Keratinocyte (primary cell): ENCODE measurements at places on chromosomes 2 and 18. TPM values are rescaled to one million over a fixed set of nuclear protein-coding genes. Genes with fewer than 3 reads are reported as not detected.

Gene RBM43
- polyA plus RNA-seq, result 1.9 to 2.7 TPM (median 2.1 TPM) in 3 replicates

Gene SCG2
- 0.08 to 0.10 TPM (median 0.08 TPM) in 3 replicates for polyA plus RNA-seq

Gene CIDEA
- polyA plus RNA-seq, result 1.2 to 3.0 TPM (median 1.4 TPM) in 3 replicates

Gene GALR1
- polyA plus RNA-seq, result not detected in 3 replicates

Gene PLEKHH2
- polyA plus RNA-seq, result 0.84 to 1.3 TPM (median 1.0 TPM) in 3 replicates

Gene RAD51AP2
- 0.01 to 0.12 TPM (median 0.12 TPM) in 3 replicates for polyA plus RNA-seq

Gene ZAP70
- polyA plus RNA-seq, result 0.95 to 7.3 TPM (median 1.6 TPM) in 3 replicates

Gene ERCC3
- polyA plus RNA-seq, result 40.1 to 49.0 TPM (median 40.6 TPM) in 3 replicates

Gene C2orf78
- not detected in 3 replicates for polyA plus RNA-seq

Gene FHL2
- polyA plus RNA-seq, result 132 to 175 TPM (median 144 TPM) in 3 replicates

Gene XIRP2
- 0.01 TPM in 1 of 3 replicates, not detected in the others for polyA plus RNA-seq

Gene PNPT1
- 16.8 to 36.1 TPM (median 20.2 TPM) in 3 replicates for polyA plus RNA-seq

Gene MITD1
- 16.4 to 37.7 TPM (median 22.2 TPM) in 3 replicates for polyA plus RNA-seq

Gene C2orf72
- polyA plus RNA-seq, result 0.05 to 0.09 TPM in 2 of 3 replicates, not detected in the other

Gene UGT1A4
- polyA plus RNA-seq, result 0.77 to 2.4 TPM (median 2.0 TPM) in 3 replicates

Gene HAAO
- 0.05 to 0.08 TPM in 2 of 3 replicates, not detected in the other for polyA plus RNA-seq

Gene PPM1G
- 31.8 to 86.8 TPM (median 55.5 TPM) in 3 replicates for polyA plus RNA-seq

Gene EMILIN1
- 0.01 to 0.06 TPM (median 0.03 TPM) in 3 replicates for polyA plus RNA-seq

Gene CGREF1
- 1.1 to 1.4 TPM (median 1.3 TPM) in 3 replicates for polyA plus RNA-seq

Gene CYP27A1
- polyA plus RNA-seq, result 0.12 to 0.27 TPM (median 0.19 TPM) in 3 replicates

Gene KIAA2012
- polyA plus RNA-seq, result not detected in 3 replicates

Gene OR6B2
- polyA plus RNA-seq, result not detected in 3 replicates

Gene AMER3
- polyA plus RNA-seq, result not detected in 3 replicates

Gene SIX2
- polyA plus RNA-seq, result not detected in 3 replicates

Gene CXCR1
- 12.7 to 23.5 TPM (median 14.5 TPM) in 3 replicates for polyA plus RNA-seq

Gene NMUR1
- polyA plus RNA-seq, result not detected in 3 replicates

Gene TACR1
- polyA plus RNA-seq, result not detected in 3 replicates

Gene MYO3B
- polyA plus RNA-seq, result 3.1 to 7.6 TPM (median 4.4 TPM) in 3 replicates

Gene CCDC195
- not detected in 3 replicates for polyA plus RNA-seq

Gene TRPM8
- polyA plus RNA-seq, result 0.04 to 0.26 TPM (median 0.06 TPM) in 3 replicates

Gene TMEM37
- 0.10 to 0.18 TPM (median 0.13 TPM) in 3 replicates for polyA plus RNA-seq

Gene ERFE
- polyA plus RNA-seq, result 0.14 to 0.28 TPM (median 0.27 TPM) in 3 replicates

Gene PROKR1
- 0.01 TPM in 1 of 3 replicates, not detected in the others for polyA plus RNA-seq

Gene DPYSL5
- not detected in 3 replicates for polyA plus RNA-seq

Gene CHMP3
- polyA plus RNA-seq, result 117 to 162 TPM (median 133 TPM) in 3 replicates

Gene POU3F3
- not detected in 3 replicates for polyA plus RNA-seq

Gene ZNF396
- 0.20 to 0.49 TPM (median 0.33 TPM) in 3 replicates for polyA plus RNA-seq

Gene BUB1
- polyA plus RNA-seq, result 3.8 to 24.7 TPM (median 16.4 TPM) in 3 replicates

Gene ABCA12
- polyA plus RNA-seq, result 6.0 to 19.2 TPM (median 10.9 TPM) in 3 replicates
